ENCODE measurements at places on chromosomes 3 and 15. TPM values are rescaled to one million over a fixed set of nuclear protein-coding genes. Genes with fewer than 3 reads are reported as not detected.
A peak's percentile ranks its signal among the peaks of the same experiment; 100 is the strongest.

GRCh38 chr3:33716227-33716626 lies 1.8 kb downstream of the CLASP2 start:
- no peaks in the 10 kb centered on the region for H3K27me3 ChIP-seq
- DNase-seq, result peak; percentile 28
- no peaks in the 10 kb centered on the region for H3K36me3 ChIP-seq
- H3K4me3 ChIP-seq, result peak overlapping the region; percentile 98

DNA sequence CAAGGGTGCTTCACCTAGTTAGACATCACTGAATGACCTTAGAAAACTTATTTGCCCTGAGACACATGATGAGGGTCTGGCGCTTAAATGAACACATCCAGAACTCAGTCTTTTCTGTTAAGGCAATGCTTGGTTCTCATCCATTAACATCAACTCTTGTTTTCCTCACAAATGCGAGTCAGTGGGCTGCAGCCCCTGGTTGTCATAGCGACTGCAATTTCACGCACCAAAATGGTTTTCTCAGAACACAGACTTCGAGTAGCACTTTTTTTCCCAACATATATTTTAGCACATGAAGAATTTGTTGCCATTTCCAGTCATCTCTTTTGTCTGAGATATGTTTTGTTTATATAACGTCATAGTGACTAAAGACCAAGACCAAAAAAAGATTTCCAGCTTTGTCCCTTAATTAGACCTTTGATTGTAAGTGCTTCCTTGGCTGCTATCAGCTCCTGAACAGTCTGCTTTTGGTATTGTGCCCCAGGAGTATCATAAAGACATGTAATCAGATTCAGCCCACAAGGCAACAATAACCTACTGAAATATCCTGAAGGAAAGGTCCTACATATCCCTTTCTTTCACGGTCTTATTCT lies 68.5 kb downstream of the GPR176 start:
- H3K36me3 ChIP-seq, result no peaks in the 10 kb centered on the region
- H3K4me3 ChIP-seq, result no peak overlapping the region
- no peak for DNase-seq
- no peaks in the 10 kb centered on the region for H3K4me1 ChIP-seq
- H3K27ac ChIP-seq, result no peak overlapping the region

DNA sequence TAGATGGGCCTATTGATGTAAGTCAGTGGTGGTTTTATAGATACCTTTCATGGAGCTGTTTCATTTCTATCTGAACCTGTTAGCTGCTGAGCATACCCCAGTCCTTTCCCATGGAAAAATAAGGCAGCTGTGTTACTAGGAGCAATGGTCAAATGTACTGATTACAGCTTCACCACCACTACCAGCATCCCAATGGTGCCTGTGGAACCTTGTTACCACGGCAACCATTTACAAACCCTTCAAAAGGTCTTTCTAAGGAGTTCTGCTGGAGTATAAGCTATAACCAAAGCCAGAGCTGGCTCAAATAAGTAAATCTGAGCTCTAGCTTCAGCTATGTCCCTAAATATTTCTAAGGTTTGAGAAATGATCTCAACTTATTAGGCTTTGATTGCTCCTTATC lies 133.4 kb upstream of the ACP3 start:
- H3K36me3 ChIP-seq, result no peaks in the 10 kb centered on the region
- no peaks in the 10 kb centered on the region for H3K27me3 ChIP-seq
- 0 out of 2 replicates have a peak, but pooled peaks cover 5% of the 10 kb centered on the region for H3K4me1 ChIP-seq
- DNase-seq, result no peak
- H3K27ac ChIP-seq, result no peak overlapping the region

DNA sequence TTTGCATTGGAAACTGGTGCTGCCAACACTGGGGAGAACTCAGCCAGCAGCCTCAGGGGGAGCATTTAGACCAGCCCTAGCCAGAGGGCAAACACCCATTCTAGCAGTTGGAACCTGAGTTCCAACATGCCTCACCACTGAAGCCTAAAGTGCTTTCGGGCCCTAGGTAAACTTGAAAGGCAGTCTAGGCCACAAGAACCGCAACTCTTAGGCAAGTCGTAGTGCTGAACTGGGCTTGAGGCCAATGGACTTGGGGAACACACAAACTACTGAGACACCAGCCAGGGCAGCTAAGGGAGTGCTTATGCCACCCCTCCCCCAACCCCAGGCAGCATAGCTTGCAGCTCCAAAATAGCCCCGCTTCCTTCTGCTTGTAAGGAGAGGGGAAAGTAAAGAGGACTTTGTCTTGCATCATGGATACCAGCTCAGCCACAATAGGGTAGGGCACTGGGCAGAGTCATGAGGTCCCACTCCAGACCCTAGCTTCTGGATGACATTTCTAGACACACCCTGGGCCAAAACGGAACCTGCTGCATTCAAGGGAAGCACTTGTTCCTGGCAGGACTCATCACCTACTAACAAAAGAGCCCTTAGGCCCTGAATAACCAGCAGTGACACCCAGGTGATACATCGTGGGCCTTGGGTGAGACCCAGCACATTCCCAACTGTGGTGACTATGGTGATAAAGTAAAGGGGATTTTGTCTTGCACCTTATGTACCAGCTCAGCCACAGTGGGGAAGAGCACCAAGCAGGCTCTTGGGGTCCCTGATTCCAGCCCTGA lies 37.3 kb upstream of the TEX9 start:
- no peak overlapping the region for H3K27ac ChIP-seq
- H3K4me3 ChIP-seq, result no peak overlapping the region
- H3K4me1 ChIP-seq, result peaks cover 14% of the 10 kb centered on the region
- DNase-seq, result peak; percentile 73

- peaks cover 21% of the 10 kb centered on the region for H3K4me1 ChIP-seq
- H3K36me3 ChIP-seq, result no peaks in the 10 kb centered on the region
- H3K27ac ChIP-seq, result no peak overlapping the region
Measured at GRCh38 chr15:63466378-63467192, 37.8 kb upstream of the USP3 start.

FAM43A gene
- total RNA-seq, result 59.8 TPM

DNA sequence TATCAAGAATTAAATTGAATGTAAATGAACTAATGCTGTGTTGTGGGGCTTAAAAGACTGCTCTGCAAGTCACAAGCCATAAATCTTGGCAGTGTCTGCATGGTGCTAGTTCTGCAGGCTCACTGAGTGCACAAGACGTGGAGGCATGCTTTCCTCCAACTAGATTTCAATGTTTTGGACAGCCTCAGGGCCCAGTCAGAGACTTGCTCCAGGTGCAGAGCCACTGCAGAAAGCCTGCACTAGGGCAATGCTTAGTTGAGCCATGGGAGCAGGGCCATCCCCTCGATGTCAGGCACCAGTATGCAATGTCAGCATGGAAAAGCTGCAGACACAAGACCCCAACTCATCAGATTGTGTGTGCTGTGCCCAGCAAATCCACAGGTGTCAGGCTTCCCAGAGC lies 234.5 kb upstream of the CDIN1 start:
- no peak for DNase-seq
- H3K27ac ChIP-seq, result no peak overlapping the region
- H3K4me3 ChIP-seq, result no peak overlapping the region
- H3K36me3 ChIP-seq, result no peaks in the 10 kb centered on the region

DNA sequence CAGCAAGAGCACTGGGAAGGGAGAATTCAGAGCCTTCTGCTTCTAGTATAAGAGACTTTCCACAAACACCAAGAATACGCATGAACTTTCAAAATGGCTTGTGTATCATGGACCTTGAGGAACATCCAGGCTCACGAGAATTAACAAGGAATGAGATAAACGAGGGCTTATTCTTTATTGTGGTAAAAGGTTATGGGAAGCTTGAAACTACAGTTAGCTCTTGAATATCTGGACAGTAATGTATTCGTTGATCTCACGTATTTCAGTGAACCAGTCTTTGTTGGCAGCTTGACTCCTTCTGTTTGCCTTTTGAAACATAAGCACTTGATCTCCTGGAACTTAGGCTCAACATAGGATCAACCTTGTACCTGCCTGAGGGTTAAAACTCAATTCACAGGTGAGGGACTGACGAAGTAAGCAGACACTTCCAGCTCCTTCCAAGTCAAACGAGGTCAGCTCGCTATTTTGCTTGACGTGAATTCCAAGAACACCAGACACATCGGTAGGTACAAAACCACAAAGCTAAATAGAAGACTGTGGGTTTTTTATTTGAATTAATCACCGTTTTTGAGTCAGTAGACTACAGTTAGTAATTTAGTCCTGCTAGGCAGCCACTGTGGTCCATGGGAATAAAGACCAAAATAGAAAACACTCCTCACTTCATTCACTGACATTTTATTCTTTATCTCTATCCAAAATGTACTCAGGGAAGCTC lies 30.8 kb downstream of the GALNT15 start:
- no peaks in the 10 kb centered on the region for H3K27me3 ChIP-seq
- H3K4me1 ChIP-seq, result peaks cover 48% of the 10 kb centered on the region
- H3K27ac ChIP-seq, result peak overlapping the region; percentile 94
- H3K36me3 ChIP-seq, result no peaks in the 10 kb centered on the region
- peak; percentile 97 for DNase-seq
- H3K4me3 ChIP-seq, result peak overlapping the region; percentile 1

- H3K27me3 ChIP-seq, result no peaks in the 10 kb centered on the region
- H3K4me3 ChIP-seq, result no peak overlapping the region
- no peak for DNase-seq
Measured at GRCh38 chr15:56948764-56949101, 30.3 kb downstream of the TCF12 start.

IQCF5 gene
- total RNA-seq, result not detected

GRCh38 chr3:169147238-169148008 lies 516.1 kb downstream of the MECOM start:
- H3K4me3 ChIP-seq, result peak overlapping the region; percentile 73
- H3K27ac ChIP-seq, result peak overlapping the region; percentile 25
- H3K27me3 ChIP-seq, result no peaks in the 10 kb centered on the region
- peak; percentile 73 for DNase-seq
- H3K36me3 ChIP-seq, result no peaks in the 10 kb centered on the region

DNA sequence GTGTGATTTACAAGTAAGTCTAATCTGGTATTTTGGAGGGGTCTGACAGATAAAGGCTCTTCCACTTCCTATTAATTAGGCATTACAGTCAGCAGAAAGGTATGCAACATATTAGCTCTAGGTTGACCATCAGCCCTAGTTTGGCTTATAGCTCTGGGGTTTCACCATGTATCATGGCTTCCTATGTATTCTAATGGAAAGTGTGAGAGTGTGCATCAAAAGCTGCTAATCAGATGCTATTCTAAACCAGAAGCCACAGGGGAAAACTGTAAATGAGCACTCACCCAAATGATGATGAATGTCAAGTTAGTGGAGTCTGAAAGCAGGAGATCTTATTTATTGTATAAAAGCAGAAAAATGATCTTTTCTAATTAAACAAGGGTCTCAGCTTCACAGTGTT lies 149.2 kb upstream of the MITF start:
- no peak overlapping the region for H3K27ac ChIP-seq
- H3K4me3 ChIP-seq, result no peak overlapping the region
- H3K27me3 ChIP-seq, result no peaks in the 10 kb centered on the region
- H3K36me3 ChIP-seq, result no peaks in the 10 kb centered on the region

- peaks cover 50% of the 10 kb centered on the region for H3K27me3 ChIP-seq
- DNase-seq, result no peak
- no peak overlapping the region for H3K27ac ChIP-seq
- no peak overlapping the region for H3K4me3 ChIP-seq
Measured at GRCh38 chr15:97953748-97954147, 6.8 kb upstream of the ARRDC4 start.

ITIH1 gene
- total RNA-seq, result not detected

- H3K4me1 ChIP-seq, result no peaks in the 10 kb centered on the region
- no peak for DNase-seq
- no peaks in the 10 kb centered on the region for H3K36me3 ChIP-seq
- no peak overlapping the region for H3K27ac ChIP-seq
- H3K4me3 ChIP-seq, result no peak overlapping the region
Measured at GRCh38 chr15:47409600-47409999, 307.7 kb upstream of the SEMA6D start.

ACKR4 gene
- not detected for total RNA-seq

- H3K4me1 ChIP-seq, result no peaks in the 10 kb centered on the region
- H3K36me3 ChIP-seq, result peaks cover 18% of the 10 kb centered on the region
- no peak overlapping the region for H3K27ac ChIP-seq
- no peak for DNase-seq
- H3K4me3 ChIP-seq, result no peak overlapping the region
Measured at GRCh38 chr3:52524258-52524751, 9.4 kb downstream of the NT5DC2 start.

- peak; percentile 82 for DNase-seq
- H3K4me3 ChIP-seq, result peak overlapping the region; percentile 25
- no peaks in the 10 kb centered on the region for H3K36me3 ChIP-seq
- H3K4me1 ChIP-seq, result peaks cover 9% of the 10 kb centered on the region
- peak overlapping the region; percentile 30 for H3K27ac ChIP-seq
- H3K27me3 ChIP-seq, result no peaks in the 10 kb centered on the region
Measured at GRCh38 chr15:66269326-66270090, 16.0 kb upstream of the MEGF11 start.

DNA sequence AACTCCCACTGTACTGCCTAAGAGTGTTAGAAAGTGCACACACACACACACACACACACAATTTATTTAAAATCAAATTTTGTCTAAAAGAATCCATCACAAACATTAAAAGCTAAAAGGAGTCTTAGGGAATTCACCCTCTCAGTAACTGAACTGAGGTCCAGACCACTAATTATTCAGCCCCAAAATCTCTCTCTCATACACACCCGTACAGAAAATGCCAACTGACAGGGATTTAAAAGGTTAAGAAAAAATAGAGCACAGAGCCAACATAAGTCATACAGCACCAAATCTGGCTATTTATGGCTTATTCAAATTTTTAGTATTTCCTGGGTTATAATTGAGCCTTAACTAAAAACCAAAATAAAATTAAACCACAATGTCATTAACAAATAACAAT lies 20.7 kb downstream of the GBE1 start:
- peaks cover 46% of the 10 kb centered on the region for H3K4me1 ChIP-seq
- DNase-seq, result no peak
- H3K4me3 ChIP-seq, result no peak overlapping the region
- H3K27ac ChIP-seq, result no peak overlapping the region
- H3K27me3 ChIP-seq, result no peaks in the 10 kb centered on the region
- H3K36me3 ChIP-seq, result peaks cover 6% of the 10 kb centered on the region

DNA sequence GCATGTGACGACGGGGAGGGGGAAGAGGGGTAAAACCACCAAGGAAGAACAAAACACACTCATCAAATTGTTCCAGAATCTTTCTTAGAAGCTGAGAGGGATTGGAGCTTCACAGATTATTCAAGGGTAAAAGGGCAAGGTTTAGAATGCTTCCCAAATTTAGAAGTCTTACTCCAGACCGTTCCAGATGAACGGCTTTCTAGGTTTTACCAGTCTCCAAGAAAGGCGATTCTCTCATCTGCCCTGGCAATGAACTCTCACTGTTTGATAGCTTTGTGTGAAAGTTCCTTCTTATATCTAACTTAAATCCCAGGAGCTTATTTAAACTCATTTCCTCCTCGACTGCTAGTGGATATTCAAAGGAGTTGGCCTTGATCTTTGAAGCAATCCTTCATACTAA lies 124.3 kb upstream of the PRICKLE2 start:
- H3K36me3 ChIP-seq, result no peaks in the 10 kb centered on the region
- H3K4me1 ChIP-seq, result peaks cover 24% of the 10 kb centered on the region
- H3K4me3 ChIP-seq, result no peak overlapping the region
- no peak overlapping the region for H3K27ac ChIP-seq

KNG1 gene
- total RNA-seq, result not detected

LRTM1 gene
- total RNA-seq, result not detected

- H3K4me3 ChIP-seq, result no peak overlapping the region
- H3K36me3 ChIP-seq, result no peaks in the 10 kb centered on the region
- no peaks in the 10 kb centered on the region for H3K4me1 ChIP-seq
- H3K27me3 ChIP-seq, result no peaks in the 10 kb centered on the region
Measured at GRCh38 chr3:194756791-194757325, 71.2 kb downstream of the FAM43A start.

GRCh38 chr3:50167069-50167840 lies 12.1 kb downstream of the SEMA3F start:
- DNase-seq, result peak; percentile 71
- H3K36me3 ChIP-seq, result no peaks in the 10 kb centered on the region
- no peak overlapping the region for H3K4me3 ChIP-seq
- H3K4me1 ChIP-seq, result peaks cover 82% of the 10 kb centered on the region
- H3K27ac ChIP-seq, result peak overlapping the region; percentile 99
- no peaks in the 10 kb centered on the region for H3K27me3 ChIP-seq
